Stimulated activated CD8-positive, alpha-beta memory T cell treated with anti-CD3 and anti-CD28 coated beads, Interleukin-4, amount 100 ng/mL, for 1 hour (primary cell): ENCODE measurements at places on chromosomes 3 and 15.

DNA sequence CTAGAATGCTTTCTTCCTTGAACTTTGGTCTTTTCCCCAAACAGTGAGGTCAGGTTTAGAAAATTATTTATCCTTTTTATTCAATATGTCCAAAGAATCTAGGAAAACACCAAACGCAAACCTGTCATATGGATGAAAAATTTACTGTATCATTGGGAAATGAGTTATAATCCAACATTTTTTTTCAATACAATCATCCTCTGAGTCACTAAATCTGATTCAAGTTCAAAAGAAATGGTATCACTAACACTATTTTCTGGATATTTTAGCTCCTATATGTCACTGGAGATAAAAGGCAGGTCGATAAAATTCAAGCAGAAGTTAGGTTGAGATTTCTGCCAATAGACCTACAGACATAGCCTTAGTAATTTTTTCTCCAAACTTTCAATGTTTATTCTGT is 591.6 kb upstream of the AGTR1 start:
- DNase-seq = no peak

DNA sequence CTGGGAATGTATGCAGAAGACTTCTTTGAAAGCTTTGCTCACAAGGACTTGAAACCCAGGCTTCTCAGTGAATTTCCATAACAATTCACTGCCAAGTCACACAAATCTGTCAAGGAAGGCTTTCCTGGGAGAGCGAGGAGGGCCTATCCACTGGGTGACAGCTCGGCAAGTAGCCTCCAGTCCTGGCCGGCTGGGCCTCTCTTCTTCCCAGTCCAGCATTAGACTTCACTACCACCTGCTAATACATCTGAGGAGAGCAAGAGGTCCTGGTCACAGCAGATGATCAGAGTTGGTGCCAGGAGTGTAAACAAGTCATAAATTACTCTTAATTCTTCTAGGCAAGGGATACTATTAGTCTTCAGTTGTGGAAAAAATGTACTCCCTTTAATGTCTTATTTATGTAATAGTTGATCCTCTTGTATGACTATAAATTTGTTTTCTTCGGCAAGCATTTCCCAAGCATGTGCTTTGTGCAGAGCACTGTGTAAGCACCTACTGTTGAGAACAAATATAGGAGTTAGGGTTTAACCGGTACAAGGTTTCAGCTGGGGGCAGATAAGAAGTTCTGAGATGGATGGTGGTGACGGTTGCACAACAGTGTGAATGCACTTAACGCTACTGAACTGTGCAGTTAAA is 162.9 kb downstream of the VGLL4 start:
- no peak for DNase-seq

DNA sequence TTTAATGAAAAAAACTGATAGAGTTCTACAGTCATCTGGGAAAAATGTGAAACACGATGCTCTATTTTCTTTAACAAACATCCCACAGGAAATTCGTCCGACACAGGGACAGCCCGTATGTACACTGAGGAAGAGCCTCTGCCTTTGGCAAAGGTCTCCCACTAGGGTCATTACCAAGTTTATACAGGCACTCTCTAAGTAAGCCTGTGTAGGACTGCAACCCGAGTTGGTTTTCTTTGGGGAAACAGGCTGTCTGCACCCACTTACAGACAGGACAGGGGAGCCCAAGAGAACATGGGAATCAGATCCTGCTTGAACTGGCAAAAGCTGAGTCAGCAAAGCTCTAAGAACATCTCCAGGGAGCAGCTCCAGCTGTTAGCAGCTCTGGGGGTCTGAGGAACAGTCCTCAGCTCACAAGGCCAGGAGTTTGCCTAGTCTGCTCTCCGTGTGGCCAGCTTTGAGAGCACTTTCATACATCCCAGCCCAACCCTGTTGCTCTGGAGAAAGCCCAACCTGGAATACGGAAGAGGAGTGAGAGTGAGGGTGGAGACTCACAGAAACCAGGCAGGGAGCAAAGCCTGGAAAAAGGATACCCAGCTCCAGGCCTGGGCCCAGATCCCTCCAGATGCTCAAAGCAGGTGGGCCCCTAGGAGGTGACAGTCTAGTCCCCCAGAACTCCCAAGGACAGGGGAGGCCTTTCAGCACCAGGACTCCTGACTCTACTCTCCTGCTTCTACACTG is 1.9 kb downstream of the TBC1D2B start:
- DNase-seq = no peak

- no peak for DNase-seq
These were observed 87.4 kb downstream of the CHST2 start for GRCh38 chr3:143206955-143207337.

- no peak for DNase-seq
These were observed 523.2 kb upstream of the GOLIM4 start for GRCh38 chr3:168618827-168619470.

- no peak for DNase-seq
These were observed 24.4 kb downstream of the FAN1 start for GRCh38 chr15:30928076-30928475.

GRCh38 chr3:136152176-136152843 is 43.8 kb downstream of the MSL2 start:
- DNase-seq = no peak

DNA sequence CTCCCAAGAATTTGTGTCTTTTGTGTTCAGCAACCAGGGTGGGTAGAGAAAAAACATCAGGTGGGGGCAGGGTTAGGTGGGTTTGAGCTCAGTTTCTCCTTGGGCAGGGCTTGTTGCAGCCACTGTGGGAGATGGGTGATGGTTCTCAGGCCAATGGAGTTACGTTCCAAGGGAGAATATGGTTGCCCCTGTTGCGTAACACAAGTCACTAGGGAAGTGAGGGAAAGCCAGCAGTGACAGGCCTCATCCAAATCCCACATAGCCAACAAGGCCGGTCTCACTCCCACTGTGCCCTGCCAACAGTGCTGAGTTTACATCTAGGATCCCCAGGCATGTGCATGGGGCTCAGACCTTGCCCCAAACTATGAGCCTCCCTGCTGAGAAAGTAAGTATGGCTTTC is 7.9 kb upstream of the FBXL2 start:
- DNase-seq = no peak

- DNase-seq = no peak
These were observed 431.0 kb downstream of the EPHB1 start for GRCh38 chr3:135226057-135226456.

DNA sequence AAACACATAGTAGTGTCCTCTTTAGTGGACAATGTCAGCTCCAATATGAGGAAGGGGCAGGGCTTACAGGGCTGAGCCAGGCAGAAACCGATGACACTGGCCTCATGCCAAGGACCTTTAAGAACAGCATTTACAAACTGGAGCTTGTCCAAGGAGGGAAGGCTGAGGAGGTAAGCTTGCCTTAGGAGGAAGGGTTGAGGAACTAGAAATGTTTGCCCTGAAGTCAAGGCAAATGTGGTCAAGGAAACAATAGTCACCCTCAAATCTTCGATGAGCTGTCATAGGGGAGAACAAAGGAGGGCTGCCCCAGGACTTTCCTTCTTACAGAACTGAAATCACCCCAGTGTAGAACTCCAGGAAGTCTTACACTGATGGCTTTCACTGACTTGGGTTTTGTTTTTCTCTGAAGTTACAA is 136.4 kb downstream of the LIPC start:
- DNase-seq = no peak

DNA sequence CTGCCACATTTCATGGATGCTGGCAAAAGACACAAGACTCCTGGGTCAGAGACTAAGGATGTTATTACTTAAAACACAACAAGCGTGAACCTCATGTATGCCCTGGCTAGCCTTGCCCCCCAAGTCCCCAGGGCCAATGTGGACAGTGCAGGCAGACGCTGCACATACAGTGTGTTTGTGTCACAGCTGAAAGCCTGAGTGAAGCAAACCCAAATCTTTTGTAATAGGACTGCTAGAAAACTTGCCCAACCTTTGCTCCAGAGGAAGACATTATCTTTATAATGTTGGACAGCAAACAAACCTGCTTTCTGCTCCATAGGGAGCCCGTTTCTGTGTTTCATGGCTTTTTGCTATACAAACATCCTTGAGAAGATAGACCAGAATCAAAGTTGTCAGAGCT is 282.0 kb upstream of the RORA start:
- DNase-seq = no peak

- no peak for DNase-seq
These were observed 384.4 kb upstream of the C2CD4B start for GRCh38 chr15:62549345-62549970.

DNA sequence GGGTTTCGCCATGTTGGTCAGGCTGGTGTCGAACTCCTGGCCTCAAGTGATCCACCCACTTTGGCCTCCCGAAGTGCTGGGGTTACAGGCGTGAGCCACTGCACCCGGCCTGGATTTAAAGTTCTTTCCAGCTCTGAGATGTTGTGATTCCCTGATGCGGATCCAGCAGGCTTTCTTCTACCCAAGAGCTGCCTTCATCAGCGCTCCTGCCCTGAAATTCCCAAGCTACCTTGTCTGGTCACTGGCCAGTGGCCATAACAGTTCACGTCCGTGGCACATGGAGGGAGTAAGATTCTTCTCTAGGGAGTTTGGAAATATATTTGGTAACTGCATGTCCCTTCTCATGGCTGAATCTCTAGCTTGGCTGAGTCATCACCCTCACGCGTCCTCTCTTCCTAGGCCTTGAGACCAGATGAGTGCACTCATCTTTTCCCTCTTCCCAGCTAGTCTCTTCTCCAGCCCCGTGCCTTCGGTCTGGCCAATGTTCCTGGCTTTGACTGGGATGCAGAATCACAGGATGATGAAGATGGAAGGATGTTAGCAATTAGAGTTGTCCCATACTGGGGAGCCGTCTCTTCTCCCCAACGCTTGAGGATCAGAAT is 29.8 kb upstream of the APOD start:
- DNase-seq = no peak

DNA sequence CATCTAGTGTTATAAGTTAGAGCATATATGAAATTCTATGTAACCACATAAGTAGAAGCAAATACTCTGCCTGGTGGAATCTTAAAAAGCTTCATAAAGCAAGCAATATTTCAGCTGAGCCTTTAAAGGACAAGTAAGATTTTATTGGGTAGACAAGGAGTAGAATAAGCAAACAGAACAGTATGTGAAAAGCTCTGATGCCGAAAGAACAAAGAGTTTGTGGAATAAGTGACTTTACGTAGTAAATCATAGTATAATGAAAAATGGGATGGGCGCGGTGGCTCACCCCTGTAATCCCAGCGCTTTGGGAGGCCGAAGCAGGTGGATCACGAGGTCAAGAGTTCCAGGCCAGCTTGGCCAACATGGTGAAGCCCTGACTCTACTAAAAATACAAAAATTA is 9.9 kb downstream of the EAF2 start:
- DNase-seq = no peak

- no peak for DNase-seq
These were observed 467.8 kb downstream of the MECOM start for GRCh38 chr3:169195672-169196071.

GRCh38 chr15:70314688-70315087 is 217.0 kb upstream of the TLE3 start:
- DNase-seq = no peak

GRCh38 chr3:60133269-60134162 is 1083.7 kb upstream of the CFAP20DC start:
- no peak for DNase-seq

- no peak for DNase-seq
These were observed 491.8 kb upstream of the TBL1XR1 start for GRCh38 chr3:177689077-177689476.

DNA sequence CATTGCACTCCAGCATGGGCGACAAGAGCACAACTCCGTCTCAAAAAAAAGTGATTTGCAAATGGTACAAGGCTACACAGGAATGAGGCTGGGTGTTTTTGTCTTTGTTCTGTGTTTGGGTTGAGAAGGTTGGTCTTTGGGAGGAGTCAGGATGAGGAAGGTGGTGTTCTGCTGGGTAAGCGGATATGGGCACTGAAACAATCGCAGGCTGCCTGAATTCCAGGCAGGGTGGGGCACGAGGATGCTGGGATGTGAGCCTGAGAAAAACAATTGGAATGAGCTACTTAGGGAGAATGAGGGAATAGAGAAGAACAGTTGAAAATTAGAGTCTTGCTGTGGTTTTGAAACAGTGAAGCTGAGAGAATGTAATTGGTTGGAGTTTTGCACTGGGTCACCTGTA is 51.6 kb downstream of the ZBTB38 start:
- no peak for DNase-seq

DNA sequence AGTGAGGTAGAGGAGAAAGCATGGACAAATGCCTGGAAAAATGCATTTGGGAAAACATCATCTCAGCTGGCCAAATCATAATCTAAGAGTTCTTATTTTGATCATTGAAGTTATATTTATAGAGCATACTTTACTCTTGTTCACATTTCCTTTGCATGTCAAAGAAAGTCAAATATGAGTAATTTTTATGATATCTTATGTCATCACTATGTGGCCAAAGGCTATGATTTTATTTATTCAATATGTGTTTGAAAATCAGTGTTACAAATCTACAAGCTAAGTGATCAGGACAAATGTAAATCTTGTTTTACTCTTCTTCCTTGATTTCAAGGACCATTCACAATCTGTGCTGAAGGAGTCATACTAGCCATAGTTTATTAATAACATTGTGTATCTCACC is 237.2 kb upstream of the DPH6 start:
- no peak for DNase-seq

DNA sequence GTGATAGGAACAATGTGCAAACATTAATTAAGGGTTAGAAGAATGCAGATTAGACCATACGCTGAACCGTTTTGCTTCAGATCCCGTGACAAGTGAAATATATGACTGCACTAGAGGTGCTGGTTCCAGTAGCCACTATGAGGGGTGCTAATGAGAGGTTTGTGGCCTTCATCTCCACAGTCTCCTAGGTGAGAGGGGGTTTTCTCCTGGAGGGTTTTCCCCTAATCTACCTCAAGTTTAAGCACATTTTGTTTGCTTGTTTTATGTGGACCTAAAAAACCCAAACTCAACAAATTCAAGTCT is 13.7 kb upstream of the SHF start:
- no peak for DNase-seq

- DNase-seq = no peak
These were observed 358.1 kb upstream of the RARB start for GRCh38 chr3:25069970-25070369.

DNA sequence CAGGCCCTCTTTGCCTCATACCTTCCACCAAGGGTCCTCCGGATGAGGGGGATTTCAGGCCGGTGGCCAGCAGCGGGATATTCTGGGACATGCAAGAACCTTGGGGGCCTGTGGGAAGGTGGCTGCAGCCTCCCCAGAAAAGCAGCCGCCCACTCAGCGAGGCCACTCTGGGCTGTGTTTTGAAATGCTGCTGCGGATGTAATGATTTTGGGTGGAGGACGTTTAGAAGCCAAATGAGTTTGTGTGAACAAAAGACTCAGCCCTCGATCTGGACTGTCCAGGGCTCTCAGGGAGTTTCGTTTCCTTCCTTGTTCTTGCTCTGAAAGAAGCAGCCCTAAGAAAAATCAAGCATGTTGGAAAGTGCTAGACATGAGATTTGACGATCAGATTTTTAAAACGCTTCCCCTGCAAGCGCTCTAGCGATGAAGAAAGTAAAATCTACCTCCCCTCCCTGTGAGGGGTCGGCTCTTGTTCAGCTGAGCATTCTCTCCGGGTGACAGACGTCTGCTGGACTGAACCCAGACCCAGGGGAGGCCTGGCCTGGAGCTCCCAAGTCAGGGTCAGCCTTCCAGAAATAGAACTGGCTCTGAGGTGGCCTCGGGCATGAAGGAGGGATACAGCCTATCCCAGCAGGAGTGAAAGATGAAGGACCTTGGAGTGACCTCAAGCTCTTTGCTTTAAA is 12.9 kb downstream of the HEG1 start:
- no peak for DNase-seq
